Femur (tissue), 1 donor: ENCODE measurements at places on chromosomes 3 and 15.
A peak's percentile ranks its signal among the peaks of the same experiment; 100 is the strongest.

- DNase-seq: no peak
Measured at GRCh38 chr3:197807969-197808587, 17.0 kb downstream of the LRCH3 start.

DNA sequence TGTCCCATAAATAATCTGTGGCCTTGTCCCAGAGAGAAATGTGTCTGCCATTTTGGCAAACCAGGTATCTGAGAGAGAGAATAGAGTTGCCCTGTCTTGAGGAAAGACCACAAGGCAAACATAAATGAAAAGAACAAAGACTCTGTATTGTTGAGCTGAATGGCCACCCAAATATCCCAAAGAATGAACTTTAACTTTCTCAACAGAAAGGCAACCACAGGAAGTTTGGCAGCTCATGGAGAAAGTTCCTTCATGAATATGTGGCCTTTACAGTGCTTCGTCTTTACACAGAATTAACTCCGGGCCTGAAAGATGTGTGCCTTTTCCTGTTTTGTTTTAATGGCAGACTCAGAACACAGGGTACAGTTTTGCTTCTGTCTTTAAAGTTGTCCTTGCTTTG is 41.4 kb upstream of the THBS1 start:
- no peak for DNase-seq

- DNase-seq: no peak
Measured at GRCh38 chr15:33907326-33907725, 61.0 kb upstream of the CHRM5 start.

GRCh38 chr3:114718898-114719210 is 425.0 kb downstream of the TIGIT start:
- no peak for DNase-seq

DNA sequence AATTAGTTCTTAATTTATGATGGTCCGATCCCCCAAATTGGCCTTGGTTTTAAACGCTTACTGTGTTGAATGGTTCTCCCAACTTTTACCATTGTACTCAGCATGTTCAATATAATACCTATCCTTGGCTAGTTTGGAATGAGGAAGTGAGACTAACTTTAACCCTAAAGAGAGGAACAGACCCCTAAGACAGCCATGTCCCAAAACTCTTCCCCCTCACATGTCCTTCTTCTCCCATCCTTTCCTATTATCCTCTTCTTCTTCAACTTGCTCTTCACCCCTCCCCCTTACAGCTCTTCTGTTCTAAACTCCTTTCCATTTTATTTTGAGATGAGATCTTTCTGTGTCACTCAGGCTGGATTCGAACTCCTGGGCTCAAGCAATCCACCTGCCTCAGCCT is 116.5 kb downstream of the RBMS3 start:
- no peak for DNase-seq

- peak; percentile 78 for DNase-seq
Measured at GRCh38 chr15:88657326-88658069, 18.7 kb downstream of the ISG20 start.

GRCh38 chr3:20320489-20320888 is 134.5 kb upstream of the SGO1 start:
- no peak for DNase-seq

GRCh38 chr3:44223299-44223698 is 18.4 kb upstream of the TOPAZ1 start:
- DNase-seq: no peak

GRCh38 chr3:192863091-192863420 is 54.6 kb downstream of the MB21D2 start:
- no peak for DNase-seq

- no peak for DNase-seq
Measured at GRCh38 chr3:193789455-193789854, 196.4 kb downstream of the OPA1 start.

DNA sequence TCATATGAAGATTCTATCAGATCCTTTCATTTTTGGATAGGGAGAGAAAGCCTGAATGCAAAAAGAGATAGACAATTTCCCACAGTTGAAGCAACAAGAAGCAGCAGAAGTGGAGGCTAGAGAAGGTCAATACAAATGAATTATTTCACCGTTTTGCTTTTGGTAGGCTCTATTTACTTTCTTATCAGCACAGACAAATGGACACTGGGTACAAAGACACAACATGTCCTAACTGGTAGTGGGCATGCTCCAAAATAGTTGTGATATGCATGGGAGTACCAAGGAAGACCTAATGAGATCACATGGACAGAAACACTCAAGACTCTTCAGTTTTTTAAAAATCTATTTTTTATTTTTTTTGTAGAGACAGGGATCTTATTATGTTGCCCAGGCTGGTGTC is 99.4 kb downstream of the XRN1 start:
- DNase-seq: no peak

DNA sequence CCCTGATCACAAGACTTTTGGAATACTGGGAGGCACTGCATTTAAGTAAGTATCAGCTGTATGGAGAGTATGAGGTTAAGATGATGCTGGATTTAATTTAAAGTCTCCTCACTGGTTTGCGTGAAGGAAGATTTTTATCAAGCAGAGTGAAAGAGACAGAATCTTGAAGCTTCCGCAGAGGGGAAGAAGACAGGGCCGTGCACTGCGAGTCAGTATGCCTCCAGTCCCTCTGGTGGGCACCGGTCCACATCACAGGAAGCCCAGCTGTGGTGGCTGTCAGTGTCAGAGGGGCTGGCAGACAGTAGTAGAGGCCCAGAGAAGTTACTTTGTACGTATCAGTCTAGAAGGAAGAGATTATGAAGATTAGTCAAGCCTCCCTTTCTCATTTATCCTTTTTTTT is 379.0 kb upstream of the TPRG1 start:
- peak; percentile 63 for DNase-seq

DNA sequence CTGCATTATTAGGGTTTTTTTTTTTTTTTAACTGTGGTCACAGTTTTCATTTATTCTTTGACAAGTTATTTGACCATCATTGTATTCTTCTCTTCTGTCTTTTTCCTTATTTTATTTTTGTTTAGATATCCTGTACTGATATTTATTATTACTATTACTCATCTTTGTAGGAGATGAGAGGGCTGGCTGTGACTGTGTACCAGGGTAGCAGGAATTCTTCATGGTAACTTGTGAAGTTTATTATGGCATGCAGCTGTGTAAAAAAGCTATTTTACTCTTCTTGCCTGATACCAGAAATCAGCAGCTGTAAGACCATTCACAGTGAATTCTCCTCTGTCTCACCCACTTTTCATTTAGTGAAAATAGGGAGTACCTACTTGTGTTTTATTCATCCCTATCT is 44.5 kb downstream of the ATP6V1A start:
- no peak for DNase-seq

- DNase-seq: no peak
Measured at GRCh38 chr3:151165226-151165625, 37.8 kb downstream of the GPR171 start.

GRCh38 chr3:36058404-36059030 is 321.8 kb upstream of the STAC start:
- no peak for DNase-seq

DNA sequence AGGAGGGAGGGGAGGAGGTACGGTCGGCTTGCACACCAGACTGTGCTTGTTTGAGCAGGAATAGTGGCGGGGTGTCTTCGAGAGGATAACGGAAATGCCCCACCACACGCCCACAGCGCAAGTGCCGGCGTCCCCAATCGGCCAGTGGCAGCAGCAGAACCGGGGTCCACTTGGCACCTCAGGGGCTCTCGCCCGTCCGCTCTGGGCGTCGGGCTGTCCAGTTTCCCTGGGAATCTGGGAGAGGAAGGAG is 53.7 kb downstream of the CCDC54 start:
- DNase-seq: no peak

- DNase-seq: no peak
Measured at GRCh38 chr3:9301091-9301490, 51.6 kb upstream of the SRGAP3 start.

DNA sequence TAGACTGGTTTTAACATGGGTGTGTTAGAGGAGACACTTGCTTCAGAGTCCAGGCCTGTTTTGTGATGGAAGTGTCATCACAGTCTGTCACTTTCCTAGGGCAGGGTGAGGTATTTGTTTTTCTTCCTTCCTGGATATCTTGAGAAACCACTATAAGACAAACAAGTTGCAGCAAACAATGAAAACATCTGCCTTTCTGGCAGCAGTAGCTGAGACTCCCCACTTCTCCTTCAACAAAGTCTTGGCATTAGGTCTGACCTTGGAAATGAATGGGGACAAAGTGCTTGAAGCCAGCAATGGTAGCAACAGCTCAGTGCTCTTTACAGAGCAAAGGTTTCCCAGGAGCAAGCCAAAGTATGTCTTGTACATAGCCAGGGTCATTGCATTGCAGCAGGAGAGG is 64.6 kb downstream of the CD200 start:
- no peak for DNase-seq

- no peak for DNase-seq
Measured at GRCh38 chr3:143830786-143831185, 17.5 kb downstream of the SLC9A9 start.

- peak; percentile 65 for DNase-seq
Measured at GRCh38 chr3:120420928-120421551, 29.8 kb downstream of the FSTL1 start.

GRCh38 chr3:178386401-178386800 is 149.8 kb upstream of the KCNMB2 start:
- DNase-seq: no peak

- peak; percentile 55 for DNase-seq
Measured at GRCh38 chr3:16741890-16742289, 136.7 kb upstream of the DAZL start.

DNA sequence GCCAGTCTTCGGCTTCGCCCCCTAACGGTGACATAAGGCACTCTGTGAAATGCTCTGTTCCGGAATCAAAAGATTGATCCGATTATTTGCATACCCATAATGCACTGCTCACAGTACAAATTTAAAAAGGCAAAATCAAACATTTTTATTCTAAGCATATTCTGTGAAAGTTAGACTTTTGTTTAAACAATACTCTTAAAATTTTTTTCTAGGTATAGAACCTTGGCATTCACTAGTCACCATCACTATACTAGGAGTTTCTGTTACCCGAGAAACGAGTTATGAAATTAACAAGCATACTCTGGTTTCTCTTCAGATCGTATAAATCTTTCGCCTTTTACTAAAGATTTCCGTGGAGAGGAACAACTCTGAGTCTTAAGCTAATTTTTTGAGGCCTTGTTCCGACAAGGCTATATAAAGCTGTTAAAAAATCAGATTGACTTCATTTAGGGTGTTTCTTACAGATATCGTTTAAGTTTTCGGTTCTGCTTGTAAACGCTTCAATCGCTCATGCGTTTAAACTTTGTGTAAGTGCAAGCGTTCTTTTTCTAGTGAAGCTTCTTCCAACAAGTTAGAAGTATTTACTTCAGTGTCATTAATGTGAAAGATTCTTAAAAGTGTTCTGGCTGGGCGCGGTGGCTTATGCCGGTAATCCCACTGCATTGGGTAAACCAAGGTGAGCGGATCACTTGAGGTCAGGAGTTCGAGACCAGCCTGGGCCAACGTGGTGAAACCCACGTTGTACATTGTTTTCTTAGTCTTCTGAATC is at the start of gene RNU5B-1:
RNU5B-1 (plus strand) TSS at position 297 of the 769 bp plus-strand sequence.
- DNase-seq: peak; percentile 88

GRCh38 chr3:140146668-140147067 is 211.7 kb downstream of the CLSTN2 start:
- DNase-seq: no peak

- no peak for DNase-seq
Measured at GRCh38 chr3:128112357-128112968, 11.1 kb downstream of the RUVBL1 start.

DNA sequence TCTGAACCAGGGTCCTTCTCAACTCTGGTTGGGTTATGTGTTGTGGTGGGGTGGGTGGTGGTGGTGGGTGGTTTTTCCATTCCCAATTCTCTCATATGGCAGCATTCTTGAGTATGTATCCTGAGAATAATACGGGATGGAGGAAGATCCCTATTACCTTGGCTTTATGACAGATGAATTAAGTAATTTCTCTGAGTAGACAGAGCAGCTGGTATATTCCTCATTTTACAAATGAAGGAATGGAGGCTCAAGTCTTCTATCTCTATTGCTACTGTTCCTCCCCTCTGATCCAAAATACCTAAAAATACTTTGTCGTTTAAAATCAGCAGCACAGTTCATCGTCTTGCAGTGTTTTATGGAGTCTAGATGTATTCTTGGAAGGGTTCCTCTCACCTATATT is 10.4 kb downstream of the GYG1 start:
- no peak for DNase-seq

DNA sequence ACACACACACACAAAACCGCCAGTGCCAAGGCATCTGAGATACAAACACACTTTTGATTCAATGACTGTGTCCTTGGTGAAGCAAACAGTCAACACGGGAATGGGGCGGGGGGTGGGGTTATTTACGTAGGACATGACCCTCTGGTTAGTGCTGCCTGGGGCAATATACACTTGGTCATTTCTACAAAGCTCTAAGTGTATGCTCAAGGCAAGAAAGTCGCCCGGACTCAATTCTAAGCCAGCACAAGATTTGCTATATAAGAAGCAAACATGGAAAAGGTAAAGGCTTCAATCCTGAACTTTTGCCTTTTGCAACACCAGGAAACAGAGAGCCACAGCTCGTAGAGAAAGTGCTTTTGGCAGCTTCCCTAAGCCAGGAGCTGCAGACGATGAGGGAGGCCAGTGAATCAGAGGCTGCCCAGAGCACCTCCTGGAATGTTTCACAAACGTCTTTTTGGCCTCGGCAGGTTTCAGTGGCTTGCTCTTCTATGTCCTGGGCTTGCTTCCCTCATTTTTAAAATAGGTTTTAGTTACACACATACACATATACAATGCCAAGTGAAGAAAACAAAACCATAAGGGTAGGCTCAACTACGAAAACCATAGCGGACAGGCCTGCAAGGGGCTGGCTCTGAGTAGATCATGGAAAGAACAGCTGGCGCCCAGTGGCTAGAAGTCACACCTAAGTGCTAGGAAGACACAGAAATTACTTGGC is 73.6 kb downstream of the TM4SF4 start:
- peak; percentile 89 for DNase-seq
